ENCODE measurements at places on chromosomes 11 and 22.

DNA sequence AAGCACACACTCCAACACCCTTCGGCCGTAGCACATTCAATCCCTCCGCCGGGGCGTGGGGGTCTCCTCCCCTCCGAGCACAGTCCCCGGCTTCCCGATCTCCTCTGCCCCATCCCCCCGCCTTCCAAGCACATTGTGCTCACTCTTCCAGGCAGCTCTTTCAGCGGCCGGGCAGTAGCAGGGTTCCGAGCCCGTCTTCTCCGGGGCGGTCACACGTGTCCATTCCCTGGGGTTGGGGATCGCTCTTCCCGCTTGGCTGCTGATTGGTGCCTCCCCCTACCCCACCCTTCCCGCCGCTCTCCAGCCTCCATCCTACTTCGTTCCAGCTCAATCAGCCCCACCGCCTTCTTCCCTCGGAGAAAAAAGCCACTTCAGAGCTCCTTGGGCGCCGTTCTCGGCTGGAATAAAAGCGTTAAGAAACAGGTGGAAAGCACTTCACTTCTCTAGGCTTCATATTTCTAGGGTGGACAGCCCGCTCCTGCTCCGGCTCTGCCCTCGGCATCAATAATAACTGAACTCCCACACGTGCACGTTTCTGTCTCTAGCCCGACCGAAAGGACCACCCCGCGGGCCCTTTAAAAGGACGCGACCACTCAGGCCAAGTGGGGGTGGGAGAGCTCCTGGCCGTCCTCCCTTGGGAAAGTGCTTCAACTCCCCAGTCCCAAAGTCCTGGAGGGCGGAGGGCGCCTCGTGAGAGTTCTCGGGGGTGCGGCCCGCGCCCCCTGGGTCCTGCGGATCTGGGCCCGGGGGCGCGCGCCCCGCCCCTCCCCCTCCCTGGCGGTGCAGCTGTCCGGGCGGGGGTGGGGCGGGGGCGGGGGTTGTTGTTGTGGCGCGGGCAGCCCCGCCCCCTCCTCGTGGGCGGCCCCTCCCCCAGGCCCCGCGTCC, 464 bp upstream of the CECR2 start:
- DNase-seq = no peak

GRCh38 chr11:95269036-95269819, 38.2 kb upstream of the SESN3 start:
- DNase-seq = no peak

DNA sequence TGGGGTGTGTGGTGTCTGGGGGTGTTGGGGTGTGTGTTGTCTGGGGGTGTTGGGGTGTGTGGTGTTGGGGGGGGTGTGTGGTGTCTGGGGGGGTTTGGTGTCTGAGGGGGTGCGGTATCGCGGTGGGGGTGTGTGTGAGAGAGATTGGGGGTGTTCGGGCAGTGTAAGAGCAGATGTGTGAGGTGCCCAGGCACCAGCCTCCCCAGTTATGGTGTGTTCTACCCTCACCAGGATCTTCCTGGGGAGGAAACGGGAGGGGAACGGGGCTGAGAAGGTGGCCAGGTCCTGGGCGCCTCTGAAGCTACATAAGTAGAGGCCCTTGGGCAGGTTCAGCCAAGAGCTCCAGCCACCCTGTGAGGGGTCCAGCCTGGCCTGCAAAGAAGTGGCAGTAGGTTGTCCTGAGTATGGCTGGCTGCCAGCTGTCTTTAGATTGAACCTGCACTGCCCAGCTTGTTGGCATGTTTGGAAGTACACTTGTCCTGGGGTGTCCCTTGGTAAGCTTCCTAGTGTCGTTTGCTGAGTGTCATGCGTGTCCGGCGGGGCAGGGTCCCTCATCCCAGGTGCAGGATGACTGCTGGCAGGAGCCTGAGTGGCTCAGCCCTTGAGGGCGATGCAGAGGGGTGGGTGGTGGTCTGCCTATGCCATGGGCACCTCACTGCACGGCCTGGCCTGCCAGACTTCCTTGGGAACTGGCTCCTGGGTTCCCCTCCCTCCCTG, 6.5 kb upstream of the TRMT2A start:
- no peak for DNase-seq

DNA sequence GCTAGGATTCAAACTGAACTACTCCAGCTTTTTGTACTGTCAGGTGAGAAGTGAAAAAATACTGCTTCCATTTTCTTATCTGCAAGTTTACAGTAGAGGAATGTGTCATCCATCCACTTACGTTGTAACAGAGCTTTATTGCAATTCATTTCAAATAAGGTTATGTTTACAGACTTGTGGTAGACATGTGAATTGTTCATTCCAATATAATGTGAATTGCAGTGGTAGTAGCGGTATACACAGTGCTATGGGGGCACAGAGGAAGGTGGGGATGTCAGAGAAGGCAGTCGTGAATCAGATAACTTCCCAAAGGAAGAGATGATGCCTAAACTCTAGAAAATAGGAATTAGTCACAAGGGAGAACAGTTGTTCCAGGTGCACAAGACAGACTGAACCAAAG, 42.5 kb downstream of the CEP57 start:
- DNase-seq = no peak

- DNase-seq = no peak
These were observed 17.2 kb downstream of the CBX7 start for GRCh38 chr22:39135092-39135896.

DNA sequence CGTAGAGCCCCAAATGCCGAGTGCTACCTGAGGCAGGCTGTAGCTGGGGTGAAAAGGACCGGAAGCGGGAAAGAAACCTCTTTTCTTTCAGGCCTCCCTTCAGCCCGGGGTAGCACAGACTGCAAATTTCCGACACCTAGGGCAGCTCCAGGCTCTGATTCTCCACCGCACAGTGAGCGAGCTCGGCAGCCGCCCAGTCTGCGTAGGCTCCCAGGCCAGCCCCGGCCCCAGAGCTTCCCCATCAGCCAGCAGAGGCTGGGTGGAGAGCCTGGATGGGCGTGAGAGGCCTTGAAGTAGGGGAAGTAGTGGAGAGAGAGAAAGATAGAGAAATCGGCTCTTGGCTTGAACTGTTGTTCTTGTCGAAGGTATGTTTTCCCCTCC, 9.3 kb upstream of the PAX6 start:
- no peak for DNase-seq

GRCh38 chr11:117950993-117951961, 22.1 kb upstream of the TMPRSS13 start:
- no peak for DNase-seq

- no peak for DNase-seq
These were observed 61.0 kb downstream of the TNRC6B start for GRCh38 chr22:40238425-40239344.

GRCh38 chr11:77449060-77449521, 24.8 kb downstream of the PAK1 start:
- DNase-seq = no peak

DNA sequence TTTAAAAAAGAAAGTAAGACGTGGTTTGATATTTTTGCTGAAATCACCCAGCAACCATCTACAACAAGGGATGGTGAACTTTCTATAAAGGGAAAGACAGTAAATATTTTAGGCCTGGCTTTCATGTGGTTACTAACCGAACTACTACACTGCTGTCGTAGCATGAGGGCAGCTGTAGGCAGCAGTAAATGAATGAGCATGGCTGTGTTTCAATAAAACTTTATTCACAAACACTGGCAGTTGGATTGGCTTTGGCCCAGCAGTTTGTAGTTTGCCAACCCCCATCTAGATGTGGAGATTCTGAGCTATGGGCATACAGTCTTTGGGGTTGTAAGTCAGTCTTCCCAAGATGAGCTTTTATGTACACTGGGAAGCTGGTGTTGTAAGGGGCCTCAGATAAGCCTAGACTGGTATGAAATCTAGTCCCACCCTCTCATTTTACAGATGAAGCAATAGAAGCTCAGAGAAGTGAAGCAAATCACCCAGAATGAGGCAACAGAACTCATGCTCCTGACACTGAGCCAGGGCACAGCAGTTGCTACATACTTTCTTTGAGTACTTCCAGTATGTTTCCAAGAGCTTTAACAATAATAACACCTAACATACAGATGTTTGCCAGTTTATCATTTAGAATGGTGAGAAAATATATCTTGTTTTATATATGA, 204.4 kb downstream of the ADAMTS15 start:
- no peak for DNase-seq
